ENCODE measurements at places on chromosomes 2 and 18. TPM values are rescaled to one million over a fixed set of nuclear protein-coding genes. Genes with fewer than 3 reads are reported as not detected.

- no peak for DNase-seq
Observed at GRCh38 chr2:235968155-235968554, 200.0 kb downstream of the GBX2 start.

DNA sequence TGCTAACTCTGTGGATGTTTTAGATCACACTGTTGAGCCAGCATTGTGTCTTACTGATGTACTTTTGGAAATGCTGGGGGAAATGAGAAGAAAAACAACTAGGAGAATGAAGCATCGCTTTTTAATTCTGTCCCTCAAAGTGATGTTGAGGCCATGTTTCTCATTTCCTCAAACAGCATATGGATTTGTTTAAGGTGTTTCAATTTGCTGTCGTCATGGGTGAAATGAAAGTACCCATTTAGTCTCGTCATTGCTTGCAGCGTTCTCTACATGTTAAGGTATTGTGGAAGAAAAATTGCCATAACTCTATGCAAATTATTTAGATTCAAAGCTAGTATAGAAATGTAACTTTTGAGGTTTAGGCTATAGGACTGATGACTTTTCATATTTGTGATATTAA lies 151.3 kb downstream of the KCTD1 start:
- DNase-seq = no peak

GRCh38 chr2:119234021-119235019 lies 10.7 kb downstream of the STEAP3 start:
- DNase-seq = peak; percentile 67

DNA sequence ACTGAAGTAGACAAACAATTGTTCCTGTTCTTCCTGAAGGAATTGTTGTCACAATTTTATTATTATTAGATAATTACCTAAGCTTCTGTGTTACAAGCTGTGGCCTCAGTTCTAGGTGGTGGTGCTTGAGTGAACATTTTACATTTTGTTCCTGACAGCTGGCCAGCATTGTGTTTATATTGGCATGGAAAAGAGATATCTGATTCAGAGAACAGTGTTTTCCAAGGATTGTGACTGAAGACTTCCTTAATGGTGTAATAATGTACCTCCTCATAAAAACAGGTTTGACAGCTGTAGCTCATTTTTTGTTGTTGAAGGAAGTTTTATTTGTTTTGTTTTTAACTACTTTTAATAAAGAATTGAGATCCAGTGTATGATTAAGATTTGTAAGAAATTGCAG lies 95.2 kb downstream of the EPB41L5 start:
- peak; percentile 71 for DNase-seq

DNA sequence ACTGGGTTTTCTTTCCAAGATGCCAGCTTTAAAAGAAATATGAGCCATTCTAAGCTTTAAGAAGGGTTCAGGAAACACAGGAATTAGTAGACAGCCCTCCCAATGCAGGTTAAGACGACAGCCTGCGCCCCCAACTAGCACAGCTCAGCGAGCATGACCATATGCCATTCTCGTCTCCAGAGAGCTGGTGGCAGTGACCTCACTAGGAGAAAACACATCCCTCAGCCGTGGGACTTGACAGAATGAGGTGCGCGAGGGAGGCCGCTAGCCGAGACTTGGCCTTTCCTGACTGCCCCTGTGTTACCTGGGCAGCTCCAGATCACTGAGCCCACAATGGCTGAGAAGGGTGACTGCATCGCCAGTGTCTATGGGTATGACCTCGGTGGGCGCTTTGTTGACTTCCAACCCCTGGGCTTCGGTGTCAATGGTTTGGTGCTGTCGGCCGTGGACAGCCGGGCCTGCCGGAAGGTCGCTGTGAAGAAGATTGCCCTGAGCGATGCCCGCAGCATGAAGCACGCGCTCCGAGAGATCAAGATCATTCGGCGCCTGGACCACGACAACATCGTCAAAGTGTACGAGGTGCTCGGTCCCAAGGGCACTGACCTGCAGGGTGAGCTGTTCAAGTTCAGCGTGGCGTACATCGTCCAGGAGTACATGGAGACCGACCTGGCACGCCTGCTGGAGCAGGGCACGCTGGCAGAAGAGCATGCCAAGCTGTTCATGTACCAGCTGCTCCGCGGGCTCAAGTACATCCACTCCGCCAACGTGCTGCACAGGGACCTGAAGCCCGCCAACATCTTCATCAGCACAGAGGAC lies 103.9 kb downstream of the MAPK4 start:
- peak; percentile 18 for DNase-seq

DNA sequence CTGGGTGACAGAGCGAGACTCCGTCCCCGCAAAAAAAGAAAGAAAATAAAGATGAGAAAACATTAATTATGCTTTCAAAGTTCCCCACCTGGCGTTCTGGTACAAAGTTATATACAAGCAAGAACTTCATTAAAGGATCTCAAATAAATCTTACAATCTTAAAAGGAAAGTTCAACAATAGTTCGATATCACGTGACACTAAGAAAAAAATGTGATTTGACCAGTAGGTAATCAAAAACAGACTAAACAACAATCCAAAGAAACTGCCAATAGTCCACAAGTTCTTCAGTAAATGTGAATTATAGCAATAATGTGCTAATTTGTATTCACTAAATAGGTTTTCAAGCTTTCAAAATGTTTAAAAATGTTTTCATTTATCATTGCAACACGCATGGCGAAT lies 130.4 kb downstream of the NRXN1 start:
- DNase-seq = no peak

- DNase-seq = no peak
Observed at GRCh38 chr2:37282746-37283145, 41.9 kb downstream of the PRKD3 start.

DNA sequence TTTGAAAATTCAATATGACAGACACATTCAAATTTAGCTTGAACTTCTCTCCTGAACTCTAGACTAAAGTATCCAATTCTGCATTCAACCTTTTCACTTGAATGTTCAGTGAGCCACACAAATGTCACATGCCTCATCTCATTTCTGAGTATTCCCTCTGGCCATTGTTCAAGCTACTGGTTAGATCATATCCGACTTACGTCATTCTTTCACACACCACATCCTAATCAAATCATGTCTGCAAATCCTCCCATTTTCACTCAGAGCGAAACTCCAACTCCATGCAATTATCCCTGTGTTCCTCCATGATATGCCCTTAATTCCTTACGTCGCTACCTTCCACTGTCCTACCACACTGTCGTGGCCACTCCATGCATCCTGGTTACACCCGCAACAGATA lies 425.1 kb downstream of the CBLN2 start:
- DNase-seq = no peak

- DNase-seq = no peak
Observed at GRCh38 chr18:76835380-76835779, 13.0 kb downstream of the ZNF236 start.

DNA sequence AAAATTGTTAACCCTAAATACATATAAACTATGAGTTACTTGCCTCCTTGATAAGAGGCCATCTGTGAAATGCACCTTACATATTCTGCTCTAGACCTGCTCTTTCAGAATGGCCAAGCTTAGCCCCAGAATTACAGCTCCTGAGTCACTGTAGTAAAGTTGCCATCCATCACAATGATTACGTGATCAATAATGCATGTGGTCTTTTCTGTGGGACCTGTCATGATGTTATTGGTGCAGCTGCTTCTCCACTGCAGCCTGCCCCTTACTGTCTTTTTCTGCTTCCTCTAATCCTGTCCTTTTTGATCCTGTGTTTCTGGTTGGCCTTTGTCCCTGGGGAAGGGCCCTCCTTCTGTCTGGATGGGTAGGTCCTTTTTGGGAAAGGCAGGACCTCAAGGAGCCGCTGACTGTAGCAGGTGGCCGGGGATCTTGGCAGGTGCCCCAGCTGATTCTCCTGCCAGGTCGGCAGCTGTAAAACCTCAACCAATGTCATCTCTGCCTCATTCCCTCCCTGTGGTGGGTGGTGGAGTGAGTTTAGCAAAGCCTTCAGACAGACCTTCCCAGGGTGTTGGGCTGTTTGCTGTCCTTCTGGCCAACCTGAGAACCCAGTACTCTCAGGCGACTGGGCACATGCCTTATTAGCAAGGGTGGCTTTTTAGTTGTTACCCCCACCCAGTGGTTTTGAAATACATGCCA lies 126.2 kb upstream of the EML6 start:
- no peak for DNase-seq

DNA sequence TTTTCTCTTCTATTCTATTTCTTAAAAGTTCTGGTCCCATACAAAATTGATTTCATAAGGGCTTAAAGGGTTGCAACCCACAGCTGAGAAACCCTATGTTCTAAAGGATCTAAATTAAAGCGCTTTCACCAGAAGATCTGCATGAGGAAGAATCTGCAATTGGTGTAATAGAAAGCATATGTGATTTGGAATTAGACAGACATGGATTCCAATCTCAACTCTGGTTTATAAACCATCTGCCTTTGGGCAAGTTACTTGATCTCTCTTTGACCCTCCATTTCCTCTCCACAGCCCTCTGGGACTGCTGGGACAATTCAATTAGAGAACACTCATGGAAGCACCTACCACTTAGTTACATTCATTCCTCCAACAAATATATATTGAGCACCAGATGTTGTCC lies 178.7 kb downstream of the ANTXR1 start:
- DNase-seq = no peak

GRCh38 chr2:84417453-84418145 lies 41.5 kb downstream of the SUCLG1 start:
- DNase-seq = no peak

DNA sequence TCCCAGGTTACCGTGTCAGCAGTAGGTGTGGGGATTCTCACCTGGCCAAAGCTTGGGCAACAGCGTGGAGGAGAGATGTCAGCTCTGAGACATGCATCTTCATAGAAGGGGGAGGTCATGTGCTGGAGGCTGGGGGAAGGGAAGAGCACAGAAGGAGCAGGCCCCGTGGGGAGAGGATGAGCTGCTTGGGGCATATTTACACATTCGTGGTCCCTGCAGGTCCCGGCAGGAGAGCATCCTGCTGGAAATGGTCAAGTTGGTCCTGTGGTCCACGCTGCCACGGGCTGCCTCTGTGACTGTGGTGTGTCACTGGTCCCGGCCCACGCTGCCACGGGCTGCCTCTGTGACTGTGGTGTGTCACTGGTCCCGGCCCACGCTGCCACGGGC lies 195.1 kb upstream of the TWIST2 start:
- DNase-seq = no peak

Gene C2orf72
- 0.10 TPM for total RNA-seq

Gene INO80C
- 5.5 TPM for total RNA-seq

Gene EMILIN1
- total RNA-seq = 6.8 TPM

Gene INHBB
- 23.8 TPM for total RNA-seq

Gene CHPF
- 25.2 TPM for total RNA-seq

Gene SP140L
- 4.9 TPM for total RNA-seq

Gene FOXD4L1
- total RNA-seq = not detected

All from gastrocnemius medialis (tissue), 4 donors.